Posterior cingulate gyrus (tissue), 11 donors: ENCODE measurements at places on chromosomes 6 and 20.

DNA sequence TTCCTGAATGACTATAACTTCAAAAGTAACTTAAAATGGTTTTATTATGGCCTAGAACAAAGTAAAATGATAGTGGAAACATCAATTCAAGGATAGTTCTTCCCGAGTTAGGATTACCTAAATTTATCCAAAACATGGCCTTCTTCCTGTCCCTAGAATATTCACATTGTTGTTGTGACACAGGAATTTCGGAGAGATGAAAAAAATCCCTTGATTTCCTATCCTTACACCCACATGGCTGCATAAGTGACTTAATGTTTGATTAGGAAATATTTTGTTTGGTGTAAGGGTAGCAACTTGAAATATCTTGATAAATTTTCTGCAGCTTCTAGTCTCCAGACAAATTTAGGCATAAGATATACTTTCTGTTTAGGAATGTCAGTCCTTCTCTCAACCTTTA is 27.8 kb downstream of the ZNF451 start:
- DNase-seq: no peak

DNA sequence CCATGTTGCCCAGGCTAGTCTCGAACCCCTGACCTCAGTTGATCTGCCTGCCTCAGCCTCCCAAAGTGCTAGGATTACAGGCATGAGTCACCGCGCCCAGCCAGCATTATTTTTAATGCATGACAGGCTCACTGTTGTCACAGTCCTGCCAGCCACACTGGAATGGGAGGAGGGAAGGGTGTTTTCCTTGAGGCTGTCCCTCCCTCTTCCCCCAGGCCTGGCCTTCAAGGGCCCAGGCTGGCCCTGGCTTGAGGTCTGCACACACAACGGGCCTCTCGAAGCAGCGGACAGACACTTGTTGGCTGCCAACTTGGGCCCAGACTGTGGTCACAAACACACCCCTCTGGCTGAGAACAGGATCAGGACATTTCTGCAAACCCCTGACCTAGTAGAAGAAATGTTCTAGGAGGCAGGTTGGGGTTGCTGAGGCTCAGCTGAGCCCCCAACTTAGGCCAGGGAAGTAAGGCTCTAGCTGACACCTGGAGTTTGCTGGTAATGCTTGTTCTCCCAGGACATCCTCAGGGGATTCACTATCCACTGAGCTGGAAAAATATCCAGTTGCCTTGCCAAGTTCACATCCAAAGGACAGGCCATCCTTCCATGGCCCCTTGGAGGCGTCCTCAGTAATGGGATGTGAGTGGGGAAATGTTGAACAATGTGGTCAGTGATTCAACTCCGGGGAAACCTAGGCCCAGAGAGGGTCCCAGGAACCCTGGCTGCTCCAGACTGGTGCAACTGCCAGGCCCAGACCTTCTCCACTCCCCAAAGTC is 9.9 kb downstream of the SNTA1 start:
- no peak for DNase-seq

DNA sequence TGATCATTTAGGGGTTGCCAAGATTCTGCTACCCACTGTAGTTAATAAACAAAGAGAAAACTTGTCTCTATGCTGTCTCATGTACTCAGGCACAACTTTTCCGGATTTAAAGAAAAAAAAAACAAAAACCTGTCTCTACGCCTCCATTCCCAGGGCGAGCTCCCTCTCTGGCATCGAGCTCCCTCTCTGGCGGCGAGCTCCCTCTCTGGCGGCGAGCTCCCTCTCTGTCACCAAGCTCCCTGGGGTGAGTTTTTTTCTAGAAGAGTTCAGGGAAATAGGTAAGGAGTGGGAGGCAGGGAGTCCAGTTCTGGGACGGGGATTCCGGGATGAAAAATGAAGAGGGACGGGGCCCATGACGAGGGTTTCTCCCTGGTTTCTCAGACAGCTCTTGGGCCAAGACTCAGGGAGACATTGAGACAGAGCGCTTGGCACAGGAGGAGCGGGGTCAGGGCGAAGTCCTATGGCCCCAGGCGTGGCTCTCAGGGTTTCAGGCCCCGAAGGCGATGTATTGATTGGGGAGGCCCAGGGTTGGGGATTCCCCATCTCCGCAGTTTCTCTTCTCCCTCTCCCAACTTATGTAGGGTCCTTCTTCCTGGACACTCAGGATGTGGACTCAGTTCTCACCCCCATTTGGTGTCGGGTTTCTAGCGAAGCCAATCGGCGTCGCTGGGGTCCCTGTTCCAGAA is 16.5 kb upstream of the HLA-A start:
- DNase-seq: no peak

DNA sequence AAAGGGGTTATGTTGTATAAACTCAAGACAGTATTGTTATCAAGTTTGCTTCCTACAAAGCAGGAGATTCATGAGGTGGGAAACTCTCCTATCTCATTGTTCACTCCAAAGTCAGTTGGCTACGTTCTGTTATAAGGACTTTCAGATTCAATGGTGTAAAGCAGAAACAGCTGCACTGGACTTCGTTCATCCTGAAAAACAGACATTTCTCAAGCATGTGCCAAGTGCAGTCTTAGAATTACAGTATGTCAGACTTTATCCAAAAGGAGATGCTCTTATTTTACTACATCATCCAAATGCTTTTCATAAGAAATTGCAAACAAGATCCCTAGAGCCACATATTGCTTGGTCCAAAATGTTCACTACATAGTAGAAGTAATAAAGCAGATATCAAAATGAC is 14.9 kb downstream of the COL21A1 start:
- no peak for DNase-seq

DNA sequence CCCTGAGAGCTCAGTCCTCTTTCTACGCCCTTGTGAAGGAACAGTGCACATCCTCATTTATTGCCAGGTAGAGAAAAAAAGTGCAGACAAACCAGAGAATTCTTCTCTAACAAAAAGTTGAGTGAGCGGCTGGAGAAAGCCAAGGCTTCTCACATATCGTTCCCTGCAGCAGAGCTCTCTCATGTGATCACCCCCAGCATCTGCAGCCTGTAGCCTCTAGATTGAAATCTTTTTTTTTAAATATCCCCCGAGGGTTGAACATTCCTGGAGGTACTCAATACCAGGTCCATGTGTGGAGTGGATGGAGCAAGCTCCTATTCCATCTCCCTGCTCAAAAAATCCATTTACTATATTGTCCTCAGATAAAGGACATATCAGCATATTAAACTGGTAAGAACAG is 22.9 kb upstream of the ZNF133 start:
- no peak for DNase-seq

DNA sequence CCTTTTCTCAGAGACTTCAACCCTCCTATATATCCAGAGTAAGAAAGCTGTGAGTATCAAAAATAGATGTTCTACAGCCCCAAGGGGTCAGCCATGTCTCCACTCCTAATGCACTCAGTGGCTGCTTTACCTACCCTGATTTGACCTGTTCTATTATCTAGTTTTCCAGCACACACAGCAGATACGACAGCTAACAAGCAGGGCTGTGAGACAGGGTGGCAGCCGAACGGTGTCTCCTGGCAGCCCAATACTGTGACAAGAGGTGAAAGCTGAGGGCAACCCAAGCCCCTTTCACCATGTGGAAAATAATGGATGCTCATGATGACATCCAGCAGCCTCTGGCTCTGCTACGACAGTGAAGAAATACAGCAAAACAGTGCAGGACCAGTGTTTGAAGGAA is 67.9 kb downstream of the KIF13A start:
- DNase-seq: no peak

GRCh38 chr20:61271312-61272231 is 19.5 kb downstream of the CDH4 start:
- DNase-seq: peak; percentile 45

DNA sequence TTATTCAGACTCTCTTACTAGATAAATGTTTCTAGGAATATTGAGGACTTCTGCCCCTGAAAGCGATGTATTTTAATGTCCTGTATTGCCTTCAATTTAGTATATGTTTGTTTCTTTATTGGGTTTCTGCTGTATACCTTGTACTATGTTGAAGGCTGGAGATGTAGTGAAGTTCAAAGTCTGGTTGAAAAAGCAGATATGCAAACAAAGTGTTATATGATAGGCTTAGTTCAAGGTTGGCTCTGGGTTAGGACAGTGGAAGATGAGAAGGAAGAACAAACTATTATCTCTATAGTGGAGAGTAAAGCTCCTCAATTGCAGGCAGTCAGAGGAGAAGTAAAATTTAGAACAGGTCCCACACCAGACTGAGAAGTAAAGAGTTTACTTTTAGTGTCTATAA is 36.3 kb upstream of the ADGRG6 start:
- DNase-seq: no peak

GRCh38 chr6:74585753-74586152 is 620.1 kb downstream of the COL12A1 start:
- DNase-seq: no peak

- DNase-seq: peak; percentile 42
Measured at GRCh38 chr6:3795836-3796718, 44.6 kb upstream of the PXDC1 start.
